ENCODE measurements at places on chromosomes 5 and 9.
A peak's percentile ranks its signal among the peaks of the same experiment; 100 is the strongest.

- no peak for DNase-seq
These were observed 379.3 kb downstream of the KDM4C start for GRCh38 chr9:7137040-7137439.

DNA sequence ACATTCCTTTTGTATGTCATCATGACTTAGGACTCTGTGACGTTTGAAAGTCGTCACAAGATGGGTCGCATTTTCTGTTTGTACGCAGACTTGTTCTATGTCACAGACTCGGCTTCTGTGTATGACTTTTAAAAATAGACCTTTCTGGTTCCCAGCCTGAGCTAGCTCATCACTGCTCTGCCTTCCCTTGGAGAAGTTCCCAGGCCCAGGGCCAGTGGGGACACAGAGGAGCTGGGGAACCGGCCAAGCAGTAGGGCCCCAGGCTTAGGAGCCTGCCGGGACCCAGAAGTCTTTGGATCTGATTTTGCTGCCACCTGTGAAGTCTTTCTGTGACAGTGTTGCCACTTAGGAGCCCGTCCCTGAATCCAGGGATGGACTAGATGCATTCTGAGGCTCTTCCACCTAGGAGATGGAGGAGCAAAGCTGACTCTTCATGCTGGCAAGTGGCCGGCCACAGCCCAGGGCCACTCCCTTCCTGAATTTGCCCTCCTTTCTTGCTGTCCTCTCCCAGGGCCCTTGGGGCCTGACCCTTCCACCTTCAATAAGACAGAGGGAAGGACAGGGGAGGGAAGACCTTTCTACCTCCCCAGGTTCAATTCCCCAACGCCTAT, 18.1 kb upstream of the UBE2QL1 start:
- DNase-seq, result no peak

DNA sequence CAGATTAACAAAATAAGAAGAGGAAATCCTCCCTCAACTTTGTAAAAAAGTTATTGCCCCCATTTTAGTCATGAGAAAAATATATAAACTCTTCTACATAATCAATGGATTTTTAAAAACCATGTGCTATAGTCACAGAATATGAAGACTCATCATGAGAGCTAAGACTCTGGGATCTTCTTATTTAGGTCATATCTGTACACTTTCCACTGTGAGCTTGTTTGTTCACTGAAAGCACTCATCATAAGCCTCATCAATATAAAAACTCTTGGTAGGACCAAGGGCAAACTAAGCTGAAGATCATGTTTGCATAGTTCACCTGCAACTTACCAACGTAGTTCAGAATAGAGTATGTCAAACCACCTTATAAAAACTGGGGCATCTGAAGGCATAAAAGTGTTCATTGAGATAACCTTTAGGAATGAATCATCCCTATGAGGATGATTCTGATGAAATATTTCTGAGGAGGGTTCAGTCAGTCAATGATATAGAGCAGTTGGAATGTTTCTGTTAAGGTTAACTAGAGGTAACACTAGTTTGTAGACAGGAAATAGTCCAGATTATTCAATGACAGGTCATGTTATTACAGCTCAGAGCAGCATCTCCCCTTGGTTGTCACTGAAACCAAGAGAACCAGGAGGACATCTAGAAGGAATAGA, 289.9 kb upstream of the SMC2 start:
- DNase-seq, result no peak

DNA sequence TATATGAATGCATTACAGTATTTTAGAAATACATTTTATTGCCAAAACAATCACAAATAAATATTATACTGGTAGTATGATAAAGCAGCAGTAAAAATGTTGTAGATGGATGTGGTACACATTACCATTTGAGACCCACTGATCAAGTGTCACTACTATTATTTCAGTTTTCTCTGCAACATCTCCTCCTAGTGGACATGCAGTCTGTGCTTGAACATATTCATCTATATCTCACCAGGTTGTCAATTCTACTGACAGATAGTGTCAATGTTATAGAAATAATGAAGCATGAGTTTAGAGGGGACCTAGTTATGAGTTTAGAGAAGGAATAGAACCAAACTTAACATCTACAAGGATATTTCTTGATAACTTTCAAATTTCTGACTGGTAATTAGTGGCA, 39.2 kb upstream of the ELOVL7 start:
- peak; percentile 23 for DNase-seq

- no peak for DNase-seq
These were observed 107.5 kb upstream of the TLR4 start for GRCh38 chr9:117596678-117597077.

GRCh38 chr9:84405667-84406066, 65.1 kb upstream of the SLC28A3 start:
- no peak for DNase-seq

DNA sequence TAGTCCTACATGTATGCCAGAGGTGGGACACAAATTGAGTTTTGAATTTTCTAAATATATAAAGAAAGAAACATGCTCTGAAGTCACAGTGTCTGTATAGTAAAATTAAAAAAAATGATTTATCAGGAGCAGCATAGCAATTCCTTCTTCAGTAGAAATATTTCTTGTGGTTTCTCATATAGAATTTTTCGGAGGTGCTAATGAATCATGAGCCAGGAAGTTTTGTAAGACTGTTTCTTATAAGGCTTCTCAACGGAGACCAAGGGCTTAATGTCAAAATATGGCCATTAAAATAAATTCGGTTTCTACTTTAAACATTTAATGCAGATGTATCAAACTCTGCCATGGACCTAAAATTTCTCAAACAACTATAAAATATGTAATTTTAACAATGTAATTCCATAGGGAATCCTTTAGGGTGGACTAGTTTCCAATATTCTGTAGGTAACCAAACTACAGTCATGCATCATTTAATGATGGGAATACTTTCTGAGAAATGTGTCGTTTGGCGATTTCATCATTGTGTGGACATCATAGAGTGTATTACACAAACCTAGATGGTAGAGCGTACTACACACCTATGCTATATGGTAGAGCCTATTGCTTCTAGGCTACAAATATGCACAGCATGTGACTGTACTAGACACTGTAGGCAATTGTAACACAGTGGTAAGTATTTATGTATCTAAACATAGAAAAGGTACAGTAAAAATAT, 66.3 kb downstream of the ANKRD55 start:
- DNase-seq, result no peak

- DNase-seq, result no peak
These were observed 576.1 kb downstream of the LRRC70 start for GRCh38 chr5:63154476-63155309.

DNA sequence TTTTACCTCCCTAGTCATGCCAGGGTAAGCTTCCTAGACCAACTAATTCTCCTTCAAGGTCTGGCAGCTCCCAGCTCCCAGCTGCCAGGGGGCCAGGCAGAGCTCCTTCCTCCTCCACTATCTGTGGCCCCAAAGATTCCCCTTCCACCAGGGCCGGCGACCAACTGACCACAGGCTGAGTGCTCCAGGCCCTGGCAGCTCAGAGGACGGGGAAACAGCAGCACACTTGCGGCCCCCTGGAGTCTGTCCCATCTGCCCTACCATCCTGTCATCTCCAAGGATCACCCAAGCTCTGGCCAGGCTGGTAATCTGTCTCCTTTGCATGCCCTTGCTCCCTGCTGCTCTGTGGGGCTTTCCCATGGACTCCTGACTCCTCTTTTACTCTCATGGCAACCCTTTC, 31.2 kb upstream of the BASP1 start:
- DNase-seq, result no peak

DNA sequence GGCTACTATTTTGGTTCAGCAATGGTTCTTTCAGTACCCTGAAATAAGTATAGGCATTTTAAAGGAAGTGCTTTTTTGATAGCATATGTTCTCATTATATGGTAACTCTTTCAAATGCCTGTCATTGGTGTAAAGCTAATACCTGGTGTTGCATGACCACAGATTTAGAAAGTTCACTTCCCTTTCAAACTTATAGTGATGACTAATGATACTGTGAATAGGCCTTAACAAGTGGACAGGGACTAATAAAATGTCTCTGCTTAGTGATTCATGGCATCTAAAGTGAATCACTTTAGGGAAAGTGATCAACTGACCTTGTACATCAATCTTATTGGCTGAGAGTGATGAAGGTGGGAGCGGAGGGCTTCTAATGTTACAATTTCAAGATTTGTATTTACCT, 21.6 kb downstream of the MRPL22 start:
- no peak for DNase-seq

GRCh38 chr5:112366987-112367386, 52.1 kb downstream of the EPB41L4A start:
- no peak for DNase-seq

GRCh38 chr9:36140086-36141084, 3.9 kb downstream of the GLIPR2 start:
- DNase-seq, result no peak

DNA sequence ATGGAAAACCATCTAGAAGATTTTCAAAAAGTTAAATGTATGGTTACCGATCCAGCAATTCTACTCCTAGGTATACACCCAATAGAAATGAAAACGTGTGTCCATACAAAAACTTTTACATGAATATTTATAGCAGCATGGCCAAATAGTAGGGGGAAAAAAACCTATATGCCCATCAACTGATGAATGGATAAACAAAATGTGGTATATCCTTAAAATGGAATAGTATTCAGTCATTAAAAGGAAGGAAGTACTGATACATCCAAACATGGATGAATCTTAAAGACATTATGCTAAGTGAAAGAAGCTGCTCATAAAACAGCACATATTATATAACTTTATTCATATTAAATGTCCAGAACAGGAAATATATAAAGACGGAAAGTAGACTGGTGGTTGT, 93.2 kb upstream of the SPOCK1 start:
- DNase-seq, result no peak

DNA sequence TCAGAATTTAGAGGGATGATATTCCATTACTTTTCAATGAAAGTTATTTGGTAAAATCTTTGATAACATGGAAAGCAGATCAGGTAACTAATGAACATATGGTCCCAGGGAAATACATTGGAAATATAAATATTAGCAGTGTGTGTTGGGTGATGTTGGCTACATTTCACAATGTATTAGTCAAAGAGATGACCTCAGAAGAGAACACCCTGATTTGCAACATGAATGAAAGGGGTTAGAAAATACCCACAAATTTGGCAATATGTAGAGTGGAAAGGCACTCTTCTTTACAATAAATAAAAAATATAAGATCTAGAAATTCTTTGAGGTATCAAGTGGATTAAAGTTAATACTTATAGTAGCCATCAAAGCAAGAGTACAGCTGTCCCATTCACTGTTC, 606.7 kb downstream of the PSAT1 start:
- DNase-seq, result no peak

DNA sequence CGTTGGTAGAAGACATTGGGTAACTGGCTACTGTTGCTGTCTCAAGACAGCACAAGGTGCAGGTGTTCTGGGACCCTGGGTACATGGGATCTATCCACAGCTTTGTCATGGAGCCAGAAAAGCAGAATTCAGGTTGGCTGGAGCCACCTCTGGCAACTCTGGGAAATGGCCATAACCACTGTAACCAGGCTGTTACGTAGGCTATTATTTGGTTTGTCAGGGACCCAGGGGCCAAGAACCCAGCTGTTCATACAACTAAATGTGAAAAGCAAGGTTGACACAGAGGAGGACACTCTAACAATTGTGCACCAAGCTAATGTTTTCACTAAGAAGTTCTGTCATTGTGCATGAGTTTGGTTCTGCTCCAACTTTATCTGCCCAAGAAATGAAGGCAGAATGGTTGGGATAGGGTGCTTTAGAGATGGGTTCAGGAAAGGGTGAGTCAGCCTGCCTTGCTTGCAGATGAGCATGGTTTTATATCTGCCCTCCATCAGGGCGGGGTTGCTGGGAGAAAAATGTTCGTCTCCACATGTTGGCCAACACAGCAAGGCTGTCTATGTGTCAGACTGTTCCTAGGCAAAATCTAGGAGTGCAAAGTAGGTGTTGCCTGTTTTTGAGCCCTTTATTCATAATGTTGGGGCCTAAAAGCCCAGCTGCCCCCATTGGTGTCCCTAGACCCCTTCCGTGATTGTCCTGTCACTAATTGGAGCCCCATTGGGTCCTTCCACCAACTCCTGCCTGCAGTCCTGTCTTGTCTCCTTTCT, 131.3 kb upstream of the DAP start:
- no peak for DNase-seq

- DNase-seq, result no peak
These were observed 237.2 kb upstream of the TRIM32 start for GRCh38 chr9:116449949-116450348.

DNA sequence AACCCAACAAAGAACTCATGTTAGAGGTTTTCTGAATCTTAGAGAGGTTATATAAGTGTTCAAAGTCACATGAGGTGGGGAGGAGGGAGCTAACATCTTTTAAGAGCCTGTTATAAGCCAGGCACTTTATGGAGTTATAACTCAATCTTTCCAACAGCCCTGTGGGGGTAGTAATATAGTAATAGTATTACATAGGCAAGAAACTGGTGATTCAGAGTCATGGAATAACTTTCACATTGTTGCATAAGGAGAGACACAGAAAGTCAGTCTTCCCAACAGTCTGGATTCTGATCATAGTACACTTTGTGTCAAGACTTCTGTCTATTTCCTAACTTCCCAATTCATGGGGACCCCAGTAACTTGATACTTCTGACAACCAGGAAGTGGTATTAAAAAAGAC, 89.2 kb downstream of the ACER2 start:
- DNase-seq, result no peak

DNA sequence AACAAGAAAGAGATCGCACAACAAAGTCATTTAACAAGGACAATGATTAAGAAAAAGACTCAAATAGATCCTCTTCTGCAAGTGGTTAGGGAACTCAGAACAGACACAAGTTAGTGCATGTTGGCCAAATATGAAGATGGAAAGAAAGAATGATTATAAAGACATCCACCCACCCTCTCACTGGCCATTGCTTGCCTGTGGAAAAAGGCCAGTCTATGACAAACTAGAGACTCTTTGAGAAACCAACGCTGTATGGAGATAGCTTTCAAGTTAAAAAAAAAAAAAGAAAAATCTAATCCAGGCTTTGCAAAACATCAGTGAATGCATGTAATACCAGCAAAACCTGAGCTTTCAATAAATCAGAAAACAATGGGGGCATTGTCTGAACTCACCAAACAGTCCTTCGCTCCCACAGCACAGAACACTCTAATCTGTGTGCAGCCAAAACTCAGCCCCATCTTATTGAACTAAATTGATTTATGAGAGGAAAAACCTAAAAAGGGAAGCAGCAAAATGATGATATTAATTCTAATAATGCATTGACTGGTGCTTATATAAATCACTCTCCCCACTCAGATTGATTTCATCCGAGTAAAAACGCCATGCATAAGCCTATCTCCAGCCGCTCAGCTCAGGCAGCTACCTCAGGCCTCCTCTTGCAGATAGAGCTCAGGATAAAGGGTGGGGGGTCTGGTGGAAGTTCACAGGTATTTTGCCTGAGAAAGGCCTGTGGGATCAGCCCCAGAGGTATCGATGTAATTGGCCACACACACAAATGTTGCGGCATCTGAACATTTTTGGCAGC, 547.1 kb downstream of the CCDC171 start:
- no peak for DNase-seq

Data from GDM1 (cell line).